NCI-H2029 (cell line): ENCODE measurements at places on chromosomes 2 and 18.

DNA sequence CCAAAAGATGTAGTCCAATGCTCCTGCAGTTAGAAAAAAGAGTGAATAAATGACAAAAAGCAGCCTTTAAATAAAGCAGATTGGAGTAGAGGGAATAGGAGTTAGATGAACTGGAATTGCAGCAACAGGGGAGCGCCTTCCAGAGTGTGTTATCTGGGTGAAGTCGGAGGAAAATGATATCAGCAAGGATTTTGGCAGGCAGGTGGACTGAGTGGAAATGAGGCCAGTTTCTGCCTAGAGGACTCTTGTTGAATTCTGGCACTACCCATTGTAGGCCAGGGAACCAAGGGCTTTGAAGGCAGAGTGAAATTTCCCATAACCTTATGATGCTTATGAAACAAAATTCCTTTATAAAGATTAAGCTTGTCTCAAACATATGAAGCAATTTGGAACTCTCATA lies 59.8 kb downstream of the AKAIN1 start:
- DNase-seq, result no peak

GRCh38 chr2:198096965-198097364 lies 292.6 kb downstream of the PLCL1 start:
- no peak for DNase-seq

- no peak for DNase-seq
These were observed 170.5 kb downstream of the DCDC2C start for GRCh38 chr2:3873899-3874298.

- no peak for DNase-seq
These were observed 35.2 kb upstream of the DLX2 start for GRCh38 chr2:172137943-172138342.

DNA sequence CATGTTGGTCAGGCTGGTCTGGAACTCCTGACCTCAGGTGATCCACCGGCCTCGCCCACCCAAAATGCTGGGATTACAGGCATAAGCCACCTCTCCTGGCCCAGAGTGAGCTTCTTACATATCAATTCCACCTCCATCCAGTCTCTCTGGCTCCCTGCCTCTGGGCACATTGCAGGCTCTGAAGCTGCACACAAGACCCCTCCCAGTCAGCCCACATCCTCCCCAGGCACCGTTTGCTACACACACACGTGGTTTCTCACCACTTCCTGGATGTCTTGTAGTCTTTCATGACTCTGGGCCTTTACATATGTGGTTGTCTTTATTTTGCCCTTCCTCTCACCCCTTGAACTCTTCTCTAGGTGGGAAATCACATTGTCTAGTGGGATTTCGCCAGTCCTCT lies 64.0 kb upstream of the CABLES1 start:
- no peak for DNase-seq

- DNase-seq, result no peak
These were observed 70.8 kb downstream of the EPHA4 start for GRCh38 chr2:221501210-221501882.
